ENCODE measurements at places on chromosomes 6 and 20. TPM values are rescaled to one million over a fixed set of nuclear protein-coding genes. Genes with fewer than 3 reads are reported as not detected.

DNA sequence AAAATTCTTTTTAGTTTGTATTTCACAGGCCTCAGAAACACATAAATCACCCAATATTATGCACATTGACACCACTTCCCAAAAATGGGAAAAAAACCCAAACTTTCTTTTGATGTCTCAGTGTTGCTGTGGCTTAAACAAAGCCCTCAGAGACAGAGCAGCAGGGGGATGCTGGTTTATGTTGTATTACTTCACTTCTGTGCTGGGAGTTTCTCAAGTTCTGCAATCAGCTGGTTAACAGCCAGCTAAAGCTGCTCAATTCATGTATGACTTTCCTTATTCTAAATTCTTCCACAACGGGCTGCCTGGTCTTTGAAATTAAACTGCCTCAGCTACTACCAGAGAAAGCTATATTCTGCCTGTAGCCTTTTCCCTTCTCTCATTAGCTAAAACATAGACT is 5.6 kb downstream of the FILIP1 start:
- no peak overlapping the region for H3K4me3 ChIP-seq
- H3K36me3 ChIP-seq, result no peaks in the 10 kb centered on the region
- no peaks in the 10 kb centered on the region for H3K4me1 ChIP-seq
- H3K27ac ChIP-seq, result no peak overlapping the region

Gene DTD1
- 8.9 TPM for total RNA-seq

Gene EFHC1
- total RNA-seq, result 11.5 TPM

- no peaks in the 10 kb centered on the region for H3K36me3 ChIP-seq
- H3K27me3 ChIP-seq, result no peaks in the 10 kb centered on the region
- H3K27ac ChIP-seq, result no peak overlapping the region
- no peak for DNase-seq
- no peak overlapping the region for H3K4me3 ChIP-seq
- H3K4me1 ChIP-seq, result peaks cover 8% of the 10 kb centered on the region
These were observed 191.5 kb upstream of the BMP2 start for GRCh38 chr20:6575912-6576401.

DNA sequence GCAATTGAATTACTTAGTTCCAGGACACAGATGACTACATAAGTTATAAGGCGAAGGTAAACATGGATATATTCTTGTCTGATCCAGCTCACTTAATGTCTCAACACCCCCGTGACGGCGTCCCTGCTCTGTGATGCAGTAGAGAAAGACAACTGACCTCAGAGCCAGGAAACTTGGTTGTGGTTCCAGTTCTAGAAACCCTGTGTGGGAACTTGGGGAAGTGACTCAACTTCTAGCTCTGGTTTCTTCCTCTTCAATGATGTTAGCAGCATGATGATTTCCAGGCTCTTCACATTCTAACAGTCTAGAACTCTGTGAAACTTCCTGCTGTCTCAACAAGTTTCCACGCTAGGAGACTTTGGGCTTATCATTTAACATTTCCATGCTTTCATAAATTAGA is 18.4 kb downstream of the LAMA4 start:
- DNase-seq, result peak; percentile 18
- no peak overlapping the region for H3K4me3 ChIP-seq
- H3K27ac ChIP-seq, result no peak overlapping the region
- peaks cover 6% of the 10 kb centered on the region for H3K4me1 ChIP-seq

Gene VSX1
- not detected for total RNA-seq

- no peak overlapping the region for H3K4me3 ChIP-seq
- no peaks in the 10 kb centered on the region for H3K4me1 ChIP-seq
- H3K27ac ChIP-seq, result no peak overlapping the region
- no peak for DNase-seq
- no peaks in the 10 kb centered on the region for H3K36me3 ChIP-seq
- no peaks in the 10 kb centered on the region for H3K27me3 ChIP-seq
These were observed 258.2 kb upstream of the NT5E start for GRCh38 chr6:85191656-85192055.

Gene PCSK2
- total RNA-seq, result 3.3 TPM

Gene SIRPB1
- 14.2 TPM for total RNA-seq

Gene PPP1R3G
- total RNA-seq, result not detected
